ENCODE measurements at places on chromosomes 4 and X.

- DNase-seq: no peak
Measured at GRCh38 chrX:149987613-149988012, 49.3 kb upstream of the EOLA2 start.

- no peak for DNase-seq
Measured at GRCh38 chr4:109589605-109590004, 29.6 kb downstream of the MCUB start.

GRCh38 chr4:140186651-140187315, 32.8 kb upstream of the MAML3 start:
- DNase-seq: no peak

- no peak for DNase-seq
Measured at GRCh38 chr4:53537606-53538005, 53.7 kb downstream of the LNX1 start.

DNA sequence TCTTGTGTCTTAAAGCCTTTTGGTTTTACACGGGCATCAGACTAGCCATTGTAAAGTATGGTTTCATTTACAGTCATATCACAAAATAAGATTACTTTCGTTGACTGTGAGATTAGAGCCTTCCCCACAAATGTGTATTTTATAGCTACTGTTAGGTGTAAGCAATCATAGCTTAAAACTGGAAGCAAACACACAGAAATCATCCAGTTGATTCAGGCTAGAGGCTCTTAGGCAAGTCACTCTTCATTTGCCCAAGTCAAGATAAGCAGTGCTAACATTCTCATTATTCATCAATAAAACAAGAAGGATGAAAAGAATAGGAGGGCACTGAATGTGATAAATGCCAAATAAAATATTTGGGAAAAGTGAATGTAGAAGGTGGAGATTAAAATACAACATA, 448.7 kb upstream of the FAM241A start:
- no peak for DNase-seq

GRCh38 chr4:40301603-40302002, 33.5 kb upstream of the CHRNA9 start:
- peak; percentile 89 for DNase-seq

DNA sequence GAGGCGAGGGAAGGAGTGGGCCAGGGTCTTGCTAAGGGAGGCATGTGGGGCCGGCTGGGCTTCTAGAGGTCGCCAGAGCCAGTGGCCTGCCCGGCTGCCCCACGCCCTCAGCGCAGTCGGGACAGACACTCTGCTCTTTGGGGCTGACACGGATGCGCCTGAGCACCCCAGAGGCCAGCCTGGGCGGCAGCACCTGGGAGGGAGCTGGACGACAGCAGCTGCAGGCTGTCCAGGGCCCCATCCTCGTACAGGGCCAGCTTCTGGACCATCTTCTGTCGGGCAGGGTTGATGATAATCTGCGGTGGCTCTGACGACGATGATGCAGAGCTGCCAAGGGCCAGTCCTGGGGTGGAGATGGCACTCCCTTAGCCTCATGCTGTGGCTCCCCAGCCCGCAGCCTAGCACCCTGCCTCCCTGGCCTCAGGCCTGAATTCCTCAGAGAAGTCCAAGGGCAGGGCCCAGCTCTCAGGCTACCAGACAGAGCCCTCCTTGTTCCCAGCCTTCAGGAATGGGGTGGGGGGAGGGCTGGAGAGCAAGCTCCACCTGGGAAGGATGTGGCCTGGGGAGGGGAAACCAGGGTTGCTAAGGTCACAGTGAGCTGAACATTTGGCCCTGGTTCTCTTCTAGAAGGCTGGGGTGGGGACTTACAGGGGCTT, 7.2 kb downstream of the IRAK1 start:
- no peak for DNase-seq

DNA sequence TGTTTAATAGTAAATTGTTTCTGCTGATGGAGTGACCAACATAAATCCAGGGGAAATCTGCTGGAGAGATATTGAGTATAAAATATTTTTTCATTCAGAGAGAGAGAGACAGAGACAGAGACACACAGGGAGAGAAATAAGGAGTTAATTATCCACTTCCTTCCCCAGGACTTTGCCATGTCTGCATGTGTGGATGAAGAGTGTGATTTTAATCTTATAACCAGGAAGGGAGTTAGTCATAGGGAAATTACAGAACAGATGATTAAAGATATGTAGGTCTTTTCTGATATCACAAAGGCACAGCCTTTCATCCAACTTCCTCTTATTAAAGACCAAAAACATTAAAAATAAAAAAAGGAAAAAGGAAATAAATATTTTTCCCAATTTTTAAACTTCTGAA, 526.3 kb downstream of the SPRY1 start:
- no peak for DNase-seq

- no peak for DNase-seq
Measured at GRCh38 chr4:26858947-26859401, 1.7 kb upstream of the STIM2 start.

DNA sequence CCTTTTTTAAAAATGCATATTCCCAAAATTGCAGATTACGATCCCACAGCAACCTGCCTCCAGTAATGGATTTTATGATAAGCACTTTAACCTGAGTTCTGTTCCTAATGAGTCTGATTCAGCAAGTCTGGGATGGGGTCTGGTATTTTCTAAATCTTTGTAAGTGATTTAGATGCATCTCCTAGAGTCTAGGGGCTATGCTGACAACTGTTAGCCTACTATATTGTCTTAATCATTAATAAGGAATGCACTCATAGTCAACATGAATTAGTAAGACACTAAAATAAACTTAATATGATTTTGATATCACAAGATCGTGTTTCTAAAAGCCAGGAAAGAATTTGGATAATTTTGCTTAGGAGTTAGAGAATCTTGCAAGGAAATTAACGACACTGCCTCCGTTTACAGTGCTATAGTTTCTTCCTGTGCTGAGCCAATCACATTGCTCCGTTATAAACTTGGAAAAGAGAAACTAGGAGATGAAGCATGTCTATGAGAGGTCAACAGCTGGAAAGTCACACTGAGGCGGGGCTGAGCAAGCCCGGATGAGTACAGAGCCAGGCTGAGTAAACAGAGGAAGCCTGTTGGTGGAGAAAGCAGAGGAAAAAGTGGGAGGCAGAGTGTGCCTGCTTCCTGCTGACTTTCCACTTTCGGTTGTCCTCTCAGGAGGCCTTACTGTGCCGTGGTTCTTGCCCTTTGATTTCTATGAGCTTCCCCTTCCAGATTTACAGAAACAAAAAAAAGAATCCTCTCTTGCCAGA, 5.4 kb downstream of the SCARB2 start:
- no peak for DNase-seq

- DNase-seq: no peak
Measured at GRCh38 chr4:38614231-38614630, 49.8 kb upstream of the KLF3 start.

DNA sequence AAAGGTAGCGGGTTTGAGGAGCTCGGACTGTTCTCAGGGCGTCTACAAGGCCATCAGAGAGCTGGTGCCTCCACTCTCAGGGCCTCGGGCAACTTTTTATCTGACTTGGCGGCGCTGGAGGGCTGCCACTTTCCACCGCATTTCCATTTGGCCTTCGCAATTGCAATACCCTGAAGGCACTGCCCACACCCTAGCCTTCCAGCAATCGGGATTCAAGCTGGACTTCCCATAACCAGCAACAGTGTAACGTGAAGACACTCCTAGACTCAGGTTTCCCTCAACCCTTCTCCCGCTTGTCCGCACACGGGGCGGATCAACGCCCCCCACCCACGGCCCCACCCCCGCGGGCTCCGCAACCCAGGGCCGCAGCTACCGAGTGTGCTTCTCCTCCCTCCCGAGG, 50.2 kb upstream of the BCOR start:
- no peak for DNase-seq

GRCh38 chr4:37561803-37562207, 124.4 kb downstream of the RELL1 start:
- no peak for DNase-seq

DNA sequence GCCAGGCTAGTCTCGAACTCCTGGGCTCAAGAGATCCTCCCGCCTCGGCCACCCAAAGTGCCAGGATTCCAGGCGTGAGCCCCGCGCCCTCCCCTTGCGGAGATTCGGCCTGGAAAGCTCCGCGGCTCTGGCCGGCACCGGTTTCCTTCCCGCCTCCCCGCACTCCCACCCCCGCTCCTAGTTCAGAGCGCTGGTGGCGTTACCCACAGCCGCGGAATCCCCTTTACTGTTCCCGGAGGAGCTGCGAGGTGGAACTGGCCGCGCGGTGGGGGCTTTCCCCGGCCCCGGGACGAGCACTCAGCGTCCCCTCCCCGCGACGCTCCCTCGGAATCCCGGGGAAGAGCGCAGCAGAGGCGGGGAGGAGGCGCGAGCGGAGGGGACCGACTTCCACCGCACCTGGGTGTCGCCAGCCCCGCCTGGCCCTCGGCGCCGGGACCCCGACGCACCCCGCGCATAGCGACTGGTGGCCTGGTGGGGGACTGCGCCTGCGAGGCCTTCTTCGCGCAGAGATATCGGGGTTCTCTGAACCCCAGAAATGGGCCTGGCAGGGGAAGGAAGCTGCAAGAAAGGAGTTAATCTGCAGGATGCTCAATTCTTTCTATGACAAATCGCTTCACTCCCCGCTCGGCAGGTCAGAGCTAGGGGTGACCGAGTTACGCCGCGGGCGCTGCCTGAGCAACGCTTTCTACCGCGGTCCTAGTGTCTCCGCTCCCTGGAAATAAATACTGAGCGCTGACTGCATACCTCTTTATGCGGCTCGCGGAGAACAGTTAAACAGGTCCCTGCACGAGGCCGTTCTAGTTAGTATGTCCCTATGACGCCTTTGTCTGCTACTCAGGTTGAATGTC, 14.6 kb upstream of the SLC25A4 start:
- DNase-seq: no peak

GRCh38 chrX:140393507-140393906, 111.4 kb downstream of the SOX3 start:
- DNase-seq: no peak

DNA sequence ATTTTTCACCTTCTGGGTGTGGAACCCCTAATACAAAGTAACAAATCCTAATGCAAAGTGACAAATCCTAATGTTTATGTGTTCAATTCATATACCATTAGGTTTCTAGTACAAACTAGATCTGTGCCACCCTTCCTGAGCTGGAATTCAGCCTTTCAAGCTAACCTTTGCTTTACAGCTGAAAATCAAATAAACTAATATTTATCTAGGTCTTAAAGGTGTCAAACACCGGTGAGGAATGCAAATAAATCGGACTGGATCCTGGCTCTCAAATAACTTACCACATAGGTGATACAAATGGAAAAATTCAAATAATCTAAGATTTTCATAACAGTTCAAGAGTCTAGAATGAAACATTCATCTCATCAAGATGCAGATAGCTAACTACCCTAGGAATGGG, 11.6 kb downstream of the IRF2 start:
- DNase-seq: no peak

GRCh38 chr4:97836662-97837061, 306.6 kb downstream of the STPG2 start:
- DNase-seq: no peak

GRCh38 chr4:108533876-108534275, 86.5 kb upstream of the RPL34 start:
- DNase-seq: no peak

GRCh38 chrX:128518508-128518907, 466.3 kb upstream of the ACTRT1 start:
- no peak for DNase-seq

DNA sequence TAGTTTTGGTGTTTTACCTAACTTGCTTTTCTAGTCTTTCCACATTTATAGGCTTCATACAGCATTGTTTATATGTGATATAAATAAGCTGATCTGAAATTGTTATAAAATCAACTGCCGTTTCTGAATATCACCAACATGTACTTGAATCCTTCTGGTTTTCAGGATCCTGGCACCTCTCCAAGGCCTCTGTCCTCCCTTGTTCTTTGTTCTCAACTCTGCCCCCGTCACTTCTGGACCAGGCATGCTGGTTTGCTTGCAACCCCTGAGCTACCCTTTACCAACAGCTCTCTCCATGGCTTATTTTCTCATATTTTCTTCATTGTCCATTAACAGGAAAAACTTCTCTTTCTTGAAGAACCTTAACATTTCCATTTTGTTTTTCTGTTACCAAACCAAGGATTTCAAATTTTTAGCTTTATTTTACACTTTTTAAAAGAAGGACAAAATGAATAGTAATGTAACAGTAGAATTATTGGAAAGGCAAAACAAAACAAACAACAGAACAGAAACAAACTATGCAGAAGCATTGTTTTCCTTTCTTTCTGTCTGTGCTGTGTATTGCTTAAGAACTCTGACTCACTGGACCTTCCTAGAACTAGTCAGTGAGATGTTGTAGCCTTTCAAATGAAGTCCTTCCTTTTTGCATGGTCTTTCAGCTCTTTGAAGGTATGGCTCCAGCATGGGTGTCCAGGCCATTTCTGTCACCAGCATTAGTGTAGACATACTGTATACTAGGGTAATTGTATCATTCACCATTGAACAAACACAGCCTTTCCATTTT, 44.8 kb downstream of the BANK1 start:
- no peak for DNase-seq

DNA sequence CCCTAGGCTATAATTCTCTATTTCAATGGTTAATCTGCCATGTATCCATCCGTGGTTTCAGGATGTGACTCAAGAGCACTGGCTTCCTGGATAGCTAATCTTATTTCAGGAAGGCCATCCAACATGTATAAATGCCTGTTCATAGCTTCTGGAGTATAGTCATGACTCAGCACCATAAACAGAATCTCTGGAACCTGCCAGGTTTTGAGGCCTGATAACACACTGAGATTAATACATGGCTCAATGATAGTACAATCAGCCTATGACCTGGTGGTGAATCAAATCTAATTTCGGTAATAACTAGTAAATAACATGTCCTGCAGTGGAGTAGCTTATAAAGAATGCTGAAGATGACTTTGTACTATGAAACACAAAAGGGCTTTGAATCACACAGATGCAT, 5.7 kb upstream of the IL13RA2 start:
- DNase-seq: no peak

- no peak for DNase-seq
Measured at GRCh38 chrX:17579026-17579425, 158.3 kb upstream of the SCML1 start.

DNA sequence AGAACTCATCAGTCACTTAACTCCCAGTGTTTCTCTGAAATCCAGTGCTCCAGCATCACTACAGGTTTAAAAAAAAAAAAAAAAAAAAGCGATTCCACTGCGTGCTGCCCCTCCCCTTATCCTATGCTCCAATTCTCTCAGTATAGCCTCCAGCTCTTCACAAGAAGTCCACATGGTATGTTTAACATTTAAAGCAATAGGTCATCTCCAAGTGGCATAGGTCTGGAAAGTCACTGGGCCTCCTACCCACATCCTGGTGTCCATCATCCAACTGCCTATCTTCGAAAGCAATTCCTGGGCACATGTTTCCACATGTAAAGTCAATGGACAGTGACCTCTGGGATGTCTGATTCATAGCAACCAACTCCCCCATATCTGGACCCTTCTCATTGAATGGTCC, 66.5 kb upstream of the MAP3K15 start:
- no peak for DNase-seq

GRCh38 chr4:137310593-137311490, 221.5 kb downstream of the PCDH18 start:
- DNase-seq: no peak

DNA sequence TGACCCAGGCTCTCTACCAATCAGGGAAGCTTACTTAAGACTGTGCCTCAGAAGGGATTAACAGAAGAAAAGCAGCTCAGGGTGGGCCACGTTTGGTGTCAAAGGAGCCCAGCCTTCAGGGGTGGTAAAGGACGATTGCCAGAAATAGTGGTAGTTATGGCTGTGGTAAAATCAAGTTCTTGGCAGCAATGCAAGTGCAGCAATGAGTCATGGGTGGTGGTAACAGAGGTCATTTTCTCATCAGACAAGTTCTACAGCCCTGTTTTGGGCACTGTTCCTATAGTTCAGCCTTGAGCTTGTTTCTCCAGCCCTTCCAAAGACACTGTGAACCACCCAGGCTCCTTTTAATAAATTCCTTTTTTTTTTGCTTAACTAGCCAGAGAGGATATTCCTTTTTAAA, 120.3 kb downstream of the EFHC2 start:
- DNase-seq: no peak

Measured in CD4-positive, alpha-beta T cell treated with Interleukin-15 for 1 hour (primary cell).